ENCODE measurements at places on chromosomes 16 and 17. TPM values are rescaled to one million over a fixed set of nuclear protein-coding genes. Genes with fewer than 3 reads are reported as not detected.

CD79B gene
- total RNA-seq = not detected

CACNA1G gene
- 3.3 TPM for total RNA-seq

CSH2 gene
- total RNA-seq = not detected

- DNase-seq = no peak
Observed at GRCh38 chr17:80349151-80349651, 65.8 kb upstream of the ENDOV start.
